Stimulated activated CD4-positive, alpha-beta T cell treated with anti-CD3 and anti-CD28 coated beads, Interleukin-1b, Interleukin-23, amount 100 ng/mL, for 1 hour (primary cell): ENCODE measurements at places on chromosomes 13 and 19.

DNA sequence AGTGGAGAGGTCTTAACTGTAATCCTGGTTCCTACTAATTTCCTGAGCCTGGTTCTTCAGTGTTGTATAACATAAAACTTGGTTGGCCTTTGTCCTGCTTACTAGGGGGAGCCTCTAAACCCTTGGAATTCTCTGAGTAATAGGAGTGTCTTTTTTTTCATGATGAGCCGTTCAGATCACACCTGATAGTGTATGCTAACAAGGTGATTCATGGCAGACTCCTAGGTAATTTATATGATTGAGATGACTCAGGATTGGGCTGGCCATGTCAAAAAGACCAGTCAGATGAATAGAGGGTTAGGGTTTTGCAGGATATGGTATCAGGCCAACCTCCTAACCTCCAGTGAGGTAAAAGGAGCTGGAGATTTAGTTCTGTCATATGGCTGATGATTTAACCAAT lies 135.8 kb upstream of the KLF12 start:
- DNase-seq = no peak

DNA sequence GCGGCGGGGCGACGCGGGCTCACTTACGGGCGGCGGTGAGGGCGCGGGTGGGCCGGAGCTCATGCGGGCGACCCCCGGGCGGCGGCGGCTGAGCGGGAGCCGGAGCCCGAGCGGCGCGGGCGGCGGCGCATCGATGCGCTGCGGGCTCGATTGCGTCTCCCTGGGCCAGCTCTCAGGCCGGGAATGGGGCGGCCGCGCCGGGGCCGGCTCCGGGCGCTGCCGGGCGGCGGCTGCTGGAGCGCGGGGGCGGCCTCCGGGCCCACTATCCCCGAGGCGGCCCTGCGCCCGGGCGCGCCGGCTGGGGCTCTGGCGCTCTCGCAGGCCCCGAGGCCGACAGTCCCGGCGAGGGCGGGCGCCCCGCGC lies 1.4 kb upstream of the TSHZ3 start:
- no peak for DNase-seq

DNA sequence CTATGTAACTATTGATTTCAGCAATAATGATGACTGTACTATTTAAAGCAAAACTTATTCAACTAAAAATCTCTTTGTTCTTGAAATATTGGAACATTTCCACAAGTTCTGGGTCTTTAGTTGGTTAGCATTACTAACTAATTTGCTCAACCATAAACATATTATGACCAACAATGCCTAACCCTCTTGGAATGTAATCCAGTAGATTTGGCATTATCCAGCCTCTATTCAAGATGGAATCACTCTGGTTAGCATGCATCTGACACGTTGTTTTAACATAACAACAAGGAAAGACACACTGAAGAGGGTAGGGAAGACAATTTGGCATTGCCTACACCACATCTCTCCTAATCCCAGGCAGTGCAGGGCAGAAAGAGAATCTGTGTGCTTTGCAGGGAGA lies 941.3 kb upstream of the PCDH20 start:
- DNase-seq = no peak

DNA sequence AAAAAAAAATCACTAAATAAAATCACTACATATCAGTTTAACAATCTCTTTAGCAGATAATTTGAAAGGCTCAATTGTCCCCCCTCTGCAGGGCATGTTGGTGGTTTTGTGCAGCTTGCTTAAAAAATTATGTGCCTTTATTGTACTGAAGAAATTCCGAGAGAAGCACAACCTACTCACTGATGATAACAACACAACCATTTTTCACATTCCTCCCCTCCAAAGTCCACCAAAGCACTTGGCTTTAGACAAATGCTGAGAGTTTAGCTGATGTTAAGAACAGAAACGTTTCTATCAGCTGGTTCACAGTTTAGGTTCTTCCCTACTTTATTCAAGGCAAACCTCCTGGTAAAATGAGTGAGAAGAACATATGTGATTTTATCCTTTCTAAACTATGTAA lies 923 bp downstream of the DOCK9 start:
- DNase-seq = no peak

DNA sequence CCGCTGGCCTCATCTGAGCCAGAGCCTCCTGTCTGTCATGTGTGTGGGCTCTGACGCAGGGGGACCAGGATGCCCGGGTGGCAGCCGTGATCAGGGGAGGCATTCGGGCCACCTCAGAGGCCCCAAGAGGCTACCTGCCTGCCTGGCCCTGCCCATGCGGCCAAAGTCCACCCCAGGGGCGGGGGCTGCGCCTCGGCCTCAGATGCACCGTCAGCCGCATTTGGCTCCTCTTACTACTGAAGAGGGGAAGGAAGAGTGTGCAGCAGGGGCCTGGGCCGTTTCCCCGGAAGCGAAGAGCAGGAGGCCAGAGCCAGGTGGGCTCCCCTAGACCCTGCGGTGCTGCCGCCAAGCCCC lies 34.0 kb downstream of the C13orf46 start:
- DNase-seq = no peak

- DNase-seq = no peak
These were observed 16.8 kb upstream of the PDCD2L start for GRCh38 chr19:34387446-34387810.

DNA sequence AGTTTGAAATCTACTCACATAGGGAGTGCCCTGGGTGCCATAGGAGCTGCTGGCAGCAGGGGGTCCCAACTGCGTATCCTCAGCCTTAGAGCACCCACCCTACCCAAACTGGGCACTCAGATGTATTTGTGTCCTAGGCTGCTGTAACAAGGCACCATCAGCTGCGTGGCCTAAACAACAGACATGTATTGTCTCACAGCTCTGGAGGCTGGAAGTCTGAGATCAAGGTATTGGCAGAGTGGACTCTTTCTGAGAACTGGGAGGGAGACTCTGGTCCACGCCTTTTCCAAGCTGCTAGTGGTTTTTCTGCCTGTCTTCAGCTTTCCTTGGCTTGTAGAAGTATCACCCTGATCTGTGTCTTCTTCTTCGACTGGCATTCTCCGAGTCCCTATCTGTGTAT lies 83.6 kb downstream of the FGF14 start:
- DNase-seq = no peak

DNA sequence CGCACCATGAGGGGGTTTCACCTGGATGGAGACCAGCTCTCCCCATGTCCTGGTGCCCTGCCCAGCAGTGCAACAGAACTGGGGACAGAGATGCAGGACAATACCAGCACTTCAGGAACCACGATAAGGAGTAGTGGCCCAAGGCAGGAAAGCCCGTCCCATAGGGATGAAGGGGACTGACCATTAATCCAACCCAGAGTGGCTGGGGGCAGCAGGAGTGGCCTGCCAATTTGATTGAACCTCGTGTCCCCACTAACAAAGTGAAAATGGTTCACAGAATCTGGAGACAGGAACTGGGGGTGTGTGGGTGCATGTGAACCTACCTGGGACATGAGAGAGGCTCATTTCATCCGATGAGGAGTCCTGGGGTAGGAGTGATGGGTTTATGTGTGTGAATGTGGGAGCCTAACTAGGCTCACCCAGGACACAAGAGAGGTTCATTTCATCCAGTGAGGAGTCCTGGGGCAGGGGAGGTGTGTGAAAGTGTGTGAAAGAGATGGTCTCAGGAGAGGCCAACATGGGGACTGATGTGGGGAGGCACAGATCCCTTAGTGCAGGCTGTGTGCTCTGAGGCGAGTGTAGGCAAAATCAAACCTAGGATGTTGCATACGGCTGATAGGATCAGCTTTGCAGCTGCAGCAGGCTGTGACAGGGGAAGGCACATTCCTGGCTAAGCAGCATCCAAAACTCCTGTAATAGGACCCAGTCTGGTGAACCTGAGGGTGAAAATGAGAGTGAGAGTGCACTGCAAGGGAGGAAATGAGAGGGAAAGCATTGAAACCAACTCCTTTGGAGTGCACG lies 98.2 kb downstream of the ZNF429 start:
- no peak for DNase-seq

- DNase-seq = no peak
These were observed 215.1 kb upstream of the MIR17HG start for GRCh38 chr13:91132381-91132780.

- no peak for DNase-seq
These were observed 287.4 kb downstream of the SHISA2 start for GRCh38 chr13:25764378-25764777.

DNA sequence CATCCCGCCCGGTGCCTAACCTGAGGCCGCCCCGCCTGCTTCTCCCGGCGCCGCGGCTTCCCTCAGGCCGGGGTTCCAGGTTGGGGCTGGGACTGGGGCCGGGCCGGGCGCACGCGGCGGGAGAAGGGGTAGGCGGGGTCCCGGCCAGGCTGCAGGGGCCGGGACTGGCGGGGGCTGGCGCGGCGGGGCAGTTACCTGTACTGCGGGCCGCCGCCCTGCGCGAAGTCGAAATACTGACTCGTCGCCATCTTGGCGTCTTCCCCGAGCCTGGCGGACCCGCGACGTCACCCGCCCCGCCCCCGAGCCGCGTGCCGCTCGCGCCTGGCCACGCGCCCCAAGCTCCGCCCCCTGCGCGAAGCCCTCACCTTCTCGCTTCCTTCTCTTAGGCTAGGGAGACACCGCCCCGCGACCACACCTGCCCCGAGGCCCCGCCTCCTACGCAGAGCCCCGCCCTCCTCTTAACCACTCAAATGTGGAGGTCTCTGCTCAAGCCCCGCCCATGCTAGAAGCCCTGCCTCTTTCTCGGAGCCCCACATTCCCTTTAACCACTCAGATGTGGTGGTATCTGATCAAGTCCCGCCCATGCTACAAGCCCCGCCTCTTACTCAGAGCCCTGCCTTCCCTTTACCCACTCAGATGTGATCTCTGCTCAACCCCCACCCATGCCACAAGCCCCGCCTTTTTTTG lies at the start of gene ZFR2:
TSS of gene ZFR2 (minus strand) at position 269 of the 687 bp plus-strand sequence. CDS start at position 248, 21 bp downstream.
- DNase-seq = no peak

DNA sequence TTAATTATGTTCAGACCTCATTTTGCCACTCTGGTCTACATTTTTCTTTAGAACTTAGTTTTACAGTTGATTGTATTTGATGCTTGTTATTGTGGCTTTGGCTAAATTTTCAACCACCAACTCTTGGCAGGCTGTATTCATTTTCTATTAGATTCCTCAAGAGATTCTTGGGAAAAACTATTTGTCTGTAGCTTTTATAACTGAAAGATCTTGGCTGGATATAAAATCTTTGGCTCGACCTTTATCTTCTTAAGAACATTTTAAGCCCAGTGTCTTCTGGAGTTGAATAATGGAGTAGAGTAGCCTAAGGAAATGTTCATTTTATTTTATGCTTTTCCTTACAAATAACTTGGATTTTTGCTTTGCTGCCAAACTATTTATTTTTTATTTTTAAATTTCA lies 848.5 kb downstream of the PCDH17 start:
- no peak for DNase-seq

GRCh38 chr19:2168619-2169424 lies 5.1 kb downstream of the DOT1L start:
- no peak for DNase-seq

- DNase-seq = no peak
These were observed 1.7 kb downstream of the LRP3 start for GRCh38 chr19:33195645-33196347.

DNA sequence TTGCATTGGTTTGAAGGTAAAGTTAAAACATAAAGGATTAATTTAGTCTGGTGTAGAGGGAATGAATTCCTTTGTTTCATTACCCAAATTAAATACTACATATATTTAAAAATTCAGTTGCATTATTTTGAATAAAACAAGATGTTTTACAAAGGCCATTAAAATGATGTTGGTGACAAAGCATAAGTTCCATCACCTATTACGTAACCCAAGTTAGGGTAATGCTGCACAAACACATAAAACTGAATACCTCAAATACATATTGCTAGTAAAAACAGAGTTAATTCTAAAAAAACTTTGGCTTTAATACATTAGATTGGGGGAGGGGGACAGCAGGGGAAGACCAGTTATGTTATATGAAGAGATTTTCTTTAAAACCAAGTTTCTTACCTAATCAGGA lies 80.3 kb downstream of the SERP2 start:
- DNase-seq = no peak

GRCh38 chr13:59664586-59664985 lies 499.1 kb downstream of the DIAPH3 start:
- DNase-seq = no peak

DNA sequence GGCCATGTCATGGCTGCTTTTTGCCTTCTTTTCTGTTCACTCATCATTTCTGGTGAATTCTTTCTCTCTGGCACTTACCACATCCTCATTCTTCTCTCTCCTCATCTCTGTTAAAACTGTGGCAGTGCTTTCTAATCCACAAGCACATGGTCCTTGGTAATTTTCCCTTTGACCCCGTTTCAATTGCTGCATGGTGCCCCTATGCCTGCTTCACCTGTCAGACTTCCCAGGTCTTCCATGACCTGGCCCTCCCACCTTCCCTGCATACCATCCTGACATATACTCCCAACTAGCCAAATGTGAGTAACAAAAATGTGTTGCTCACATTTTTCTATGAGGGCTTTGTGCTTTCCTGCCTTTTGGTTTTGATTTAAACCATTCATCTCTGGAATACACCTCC lies 286.5 kb downstream of the MTUS2 start:
- no peak for DNase-seq

DNA sequence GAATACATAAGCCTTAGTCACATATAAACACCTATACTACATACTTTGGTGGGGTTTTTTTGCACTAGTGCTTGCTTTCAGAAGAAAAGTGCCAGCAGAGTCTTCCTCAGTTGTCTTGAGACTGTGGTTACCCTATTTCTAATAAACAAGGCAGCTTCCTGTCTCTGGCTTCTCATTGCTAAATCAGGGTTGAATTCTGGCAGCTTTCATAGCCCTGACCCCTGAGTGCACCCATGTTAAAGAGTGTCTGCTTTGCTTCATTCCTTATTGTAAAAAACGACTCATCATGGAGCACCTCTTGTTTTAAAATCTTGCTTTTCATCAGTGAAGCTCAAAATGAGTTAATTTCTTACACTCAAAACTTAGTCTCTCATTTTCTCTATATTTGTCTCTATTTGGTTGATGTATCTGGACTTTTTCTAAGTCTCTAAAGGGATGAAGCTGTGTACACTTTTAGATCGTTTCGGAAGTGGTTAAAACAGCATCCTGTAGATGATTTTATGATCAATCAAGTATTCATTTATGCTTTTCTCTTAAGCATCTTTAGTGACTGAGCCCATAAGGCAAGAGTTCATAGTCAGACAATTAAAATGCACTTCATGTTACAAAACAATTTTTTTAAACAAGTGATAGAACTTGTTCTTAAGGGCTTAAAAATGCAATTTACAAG lies 72.1 kb downstream of the KLF12 start:
- no peak for DNase-seq

- DNase-seq = no peak
These were observed 3.1 kb upstream of the PRR20A start for GRCh38 chr13:57137585-57137984.

GRCh38 chr19:39057615-39058014 lies 25.3 kb upstream of the FBXO27 start:
- DNase-seq = no peak

DNA sequence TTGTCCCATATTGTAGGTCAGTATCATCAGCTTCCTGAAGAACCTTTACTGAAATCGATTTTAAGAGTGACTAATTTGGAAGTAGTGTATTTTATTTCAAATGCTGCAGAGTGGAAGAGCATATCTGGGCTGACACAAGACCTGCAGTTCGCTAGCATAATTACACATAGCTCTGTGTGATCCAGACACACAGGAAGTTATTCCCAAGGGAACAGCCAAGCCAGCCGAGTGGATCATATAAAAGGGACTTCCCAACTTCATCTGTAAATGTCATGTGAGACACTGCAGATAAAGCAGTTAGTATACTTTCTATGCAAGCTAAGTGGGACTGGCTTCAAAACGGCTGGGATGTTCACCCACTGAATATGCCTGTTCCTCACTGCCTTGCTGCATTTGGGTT lies 760.4 kb downstream of the SLITRK1 start:
- no peak for DNase-seq

GRCh38 chr19:39935364-39935661 lies 879 bp upstream of the FCGBP start:
- no peak for DNase-seq

- DNase-seq = no peak
These were observed 5.6 kb upstream of the SMAD9 start for GRCh38 chr13:36925603-36926002.
